CD14-positive monocyte (primary cell): ENCODE measurements at places on chromosomes 7 and 10.

GRCh38 chr7:72490301-72490700, 78.2 kb upstream of the CALN1 start:
- no peak for DNase-seq

GRCh38 chr10:96441987-96442643, 71.6 kb downstream of the TLL2 start:
- no peak for DNase-seq

GRCh38 chr10:79249186-79250121, 97.8 kb upstream of the PPIF start:
- no peak for DNase-seq

- no peak for DNase-seq
These were observed 10.4 kb downstream of the TMEM184A start for GRCh38 chr7:1545417-1546246.

GRCh38 chr10:77110757-77111156, 526.9 kb downstream of the KCNMA1 start:
- DNase-seq: no peak

GRCh38 chr10:102072673-102073527, 7.8 kb downstream of the HPS6 start:
- DNase-seq: peak; percentile 76

DNA sequence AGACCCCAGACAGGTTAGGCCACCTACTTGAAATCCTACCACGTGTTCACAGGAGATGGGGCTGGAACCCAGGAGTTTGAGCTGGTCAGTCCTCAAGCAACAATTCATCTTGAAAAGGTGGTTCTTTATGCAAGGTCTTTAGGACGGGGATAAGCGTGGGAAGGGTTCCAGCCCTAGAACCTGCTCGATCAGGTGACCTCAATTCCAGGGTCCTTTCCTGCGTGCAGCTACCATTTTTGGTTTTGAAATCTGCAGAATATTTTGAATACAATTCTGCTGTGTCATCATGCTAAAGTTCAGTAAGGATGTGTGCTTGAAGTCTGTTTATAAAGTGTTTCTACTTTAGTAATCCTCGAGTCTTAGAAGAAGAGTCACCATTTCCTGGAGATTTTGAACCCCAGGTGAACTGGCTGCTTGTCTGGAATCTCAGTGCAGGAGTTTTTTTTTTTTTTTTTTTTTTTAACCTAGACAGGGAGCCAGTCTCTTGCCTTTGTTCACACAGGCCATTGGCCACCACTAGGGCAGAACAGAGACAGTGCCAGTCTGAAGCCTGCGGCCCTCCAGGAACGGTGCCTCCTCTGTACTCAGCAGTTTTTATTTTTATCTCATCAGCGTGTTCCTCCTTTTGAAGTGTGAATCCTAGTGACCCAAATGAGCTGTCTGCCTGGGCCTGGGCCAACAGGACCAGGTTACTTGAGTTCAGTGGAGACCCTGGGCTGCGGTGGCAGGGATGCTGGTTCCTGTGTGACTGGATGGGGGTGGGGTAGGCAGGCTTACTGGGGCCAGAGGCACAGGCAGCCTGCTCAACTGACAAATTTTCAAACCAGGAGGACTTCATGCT, 54.6 kb downstream of the EEPD1 start:
- DNase-seq: peak; percentile 77

DNA sequence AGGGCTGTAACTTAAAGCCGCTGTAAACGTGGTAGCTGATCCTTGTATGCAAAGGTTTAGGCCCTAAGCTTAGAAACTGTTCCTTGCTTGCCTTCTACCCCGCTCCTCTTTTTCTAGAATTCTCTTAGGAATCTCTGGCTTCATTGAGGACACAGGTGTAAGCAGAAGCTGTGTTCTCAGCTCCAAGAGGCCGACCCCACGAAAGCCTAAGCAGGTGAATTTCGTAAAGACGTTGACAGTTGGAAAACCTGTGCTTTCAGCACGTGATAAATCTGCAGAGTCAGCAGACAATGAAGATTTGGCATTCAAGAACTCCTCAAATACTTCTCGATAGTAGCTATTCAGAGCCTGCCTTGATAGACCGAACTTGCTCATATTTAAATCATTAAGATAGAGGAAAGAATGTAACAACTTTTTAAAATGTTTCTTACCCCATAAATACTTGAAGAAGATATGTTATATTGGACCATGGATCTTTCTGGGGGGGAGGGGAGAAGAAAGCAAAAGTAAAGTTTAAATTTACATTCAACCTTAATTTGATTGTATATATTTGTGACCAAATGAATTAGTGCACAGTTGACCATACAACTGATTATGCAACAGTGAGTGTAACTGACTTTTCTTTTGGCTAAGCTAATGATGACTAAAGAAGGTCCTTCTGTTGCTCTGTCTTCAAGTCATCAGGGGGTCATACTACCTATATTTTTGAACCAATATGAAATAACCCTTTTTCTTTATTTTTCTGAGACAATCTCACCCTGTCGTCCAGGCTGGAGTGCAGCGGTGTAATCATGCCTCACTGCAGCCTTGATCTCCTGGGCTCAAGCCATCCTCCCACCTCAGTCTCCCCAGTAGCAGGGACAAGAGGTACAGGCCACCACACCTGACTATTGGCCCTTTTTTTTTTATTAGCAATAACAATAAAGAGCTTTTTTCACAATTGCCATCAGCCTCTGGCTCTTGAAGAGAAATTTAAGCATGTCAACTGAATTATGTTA, 1.2 kb upstream of the GDI2 start:
- peak; percentile 12 for DNase-seq

DNA sequence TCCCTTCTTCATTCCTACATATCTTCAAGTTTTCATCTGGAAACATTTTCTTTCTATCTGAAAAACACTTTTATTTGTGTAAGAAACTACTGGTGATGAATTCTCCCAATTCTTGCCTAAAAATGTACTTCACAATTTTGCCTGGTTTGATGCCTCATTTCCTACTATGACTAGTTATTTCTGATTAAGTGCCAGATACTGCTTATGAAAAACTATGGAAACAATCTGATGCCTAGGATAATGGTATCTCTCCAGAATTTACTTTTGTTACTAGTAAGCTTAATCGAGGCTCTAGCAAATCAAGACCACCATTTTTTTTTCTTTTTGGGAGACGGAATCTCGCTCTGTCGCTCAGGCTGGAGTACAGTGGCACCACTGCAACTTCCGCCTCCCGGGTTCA, 31.3 kb downstream of the CACUL1 start:
- peak; percentile 17 for DNase-seq

GRCh38 chr10:126016156-126016805, 119.9 kb downstream of the FANK1 start:
- no peak for DNase-seq

GRCh38 chr7:151895008-151895630, 18.2 kb upstream of the PRKAG2 start:
- DNase-seq: no peak

DNA sequence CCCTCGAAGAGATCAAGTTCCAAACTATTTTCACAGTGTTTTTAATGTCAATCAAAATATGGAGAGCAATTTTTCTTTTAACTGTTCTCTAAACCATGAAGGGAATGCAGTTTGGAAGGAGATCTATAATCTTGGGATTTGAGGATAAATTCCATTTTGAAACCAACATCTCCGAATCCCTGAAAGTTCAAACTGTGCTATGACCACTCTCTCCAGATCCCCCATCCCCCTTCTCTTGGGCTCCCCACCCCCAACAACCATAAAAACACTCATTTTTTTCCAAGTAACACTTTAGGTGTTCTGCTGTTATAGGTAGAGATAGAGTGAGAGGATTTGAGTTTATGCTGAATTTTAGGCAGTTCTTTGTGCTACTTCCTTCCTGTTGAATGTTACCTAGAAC, 1.7 kb downstream of the CALD1 start:
- no peak for DNase-seq

DNA sequence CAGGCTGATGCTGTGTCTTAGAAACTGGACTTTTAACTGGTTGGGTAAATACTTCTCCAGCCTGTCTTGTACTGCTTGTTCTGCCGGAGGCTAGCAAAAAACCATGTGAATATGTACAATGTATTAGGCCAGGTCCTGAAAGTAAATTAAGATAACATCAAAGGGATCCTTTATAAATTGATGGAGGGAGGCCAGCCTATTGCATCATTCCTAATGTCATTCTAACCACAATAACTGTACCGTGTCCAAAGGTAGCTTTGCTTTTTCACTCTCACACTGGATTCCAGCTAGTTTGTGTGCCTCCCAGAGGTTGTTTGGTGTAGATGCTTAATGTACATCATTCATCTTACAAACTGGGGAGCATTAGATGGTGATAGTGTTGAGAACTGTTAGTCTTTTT, 91.2 kb upstream of the SEM1 start:
- no peak for DNase-seq

DNA sequence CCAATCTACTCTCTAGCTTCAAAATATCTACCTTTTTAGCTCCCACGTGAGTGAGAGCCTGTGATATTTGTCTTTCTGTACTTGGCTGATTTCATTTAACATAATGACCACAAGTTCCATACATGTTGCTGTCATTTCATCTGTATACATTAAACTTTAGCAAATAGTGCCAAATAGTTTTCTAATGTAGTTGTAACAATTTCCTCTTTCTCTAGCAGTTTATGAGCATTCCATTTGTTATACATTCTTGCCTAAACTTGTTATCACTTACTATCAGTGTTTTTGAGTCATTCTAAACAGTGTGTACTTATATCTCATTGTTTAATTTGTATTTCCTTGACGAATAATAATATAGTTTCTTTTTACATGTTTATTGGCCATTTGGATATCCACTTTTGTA, 77.2 kb downstream of the NEUROD6 start:
- DNase-seq: no peak
